ENCODE measurements at places on chromosomes 7 and 10.

DNA sequence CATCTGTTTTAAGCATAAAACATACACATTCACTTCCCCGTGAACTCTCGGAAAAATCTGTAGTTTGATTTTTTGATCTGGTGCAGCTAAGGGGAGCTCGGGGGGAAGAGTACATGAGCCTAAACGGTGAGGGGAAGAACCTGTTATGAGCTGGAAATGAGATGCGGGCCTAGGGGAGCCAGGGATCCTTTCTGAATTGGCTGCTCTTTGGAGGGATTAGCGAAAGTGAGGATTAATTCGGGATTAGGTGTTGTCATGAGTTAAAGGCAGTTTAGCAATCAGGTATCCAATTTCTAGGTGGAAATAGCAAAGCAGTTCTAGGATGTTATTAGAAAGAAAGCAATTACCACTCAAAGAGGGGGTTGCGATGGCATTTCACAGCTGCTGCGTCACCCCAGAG lies 51.1 kb upstream of the ADARB2 start:
- no peak for DNase-seq

- no peak for DNase-seq
Observed at GRCh38 chr7:133763076-133763640, 364.0 kb upstream of the LRGUK start.

DNA sequence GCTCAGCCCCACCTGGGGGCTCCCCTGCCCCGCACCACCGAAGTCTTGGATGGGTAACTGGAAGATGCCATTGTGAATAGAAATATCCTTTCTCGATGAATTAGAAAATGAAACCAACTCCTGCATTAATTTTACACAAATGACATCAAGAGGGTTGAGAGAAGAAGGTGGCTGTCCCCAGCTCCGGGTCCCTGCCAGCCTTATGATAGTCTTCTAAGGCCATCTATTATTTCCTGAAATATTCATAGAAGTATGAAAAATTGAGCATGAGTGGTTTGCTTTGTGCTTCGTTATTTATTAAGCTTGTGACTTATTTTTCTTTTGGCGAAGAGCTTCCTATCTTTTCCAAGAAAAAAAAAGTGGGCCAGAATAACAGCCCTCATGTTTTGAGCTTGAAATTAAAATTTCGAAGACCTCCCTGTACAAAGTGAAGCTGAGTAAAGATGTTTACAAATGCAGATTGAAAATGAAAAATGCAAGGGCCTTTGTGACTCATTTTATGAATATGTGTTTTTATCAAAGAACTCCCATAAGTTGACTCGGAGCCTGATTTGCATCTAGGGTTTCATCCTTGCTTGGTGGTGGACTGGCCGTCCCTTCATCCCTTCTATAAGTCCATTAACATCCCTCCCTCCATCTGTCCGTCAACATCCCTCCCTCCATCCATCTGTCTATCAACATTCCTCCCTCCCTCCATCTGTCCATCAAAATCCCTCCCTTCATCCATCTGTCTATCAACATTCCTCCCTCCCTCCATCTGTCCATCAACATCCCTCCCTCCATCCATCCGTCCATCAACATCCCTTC lies 20.5 kb upstream of the CFAP46 start:
- DNase-seq: no peak

GRCh38 chr7:1224086-1224716 lies 8.5 kb upstream of the UNCX start:
- no peak for DNase-seq

- no peak for DNase-seq
Observed at GRCh38 chr7:111741811-111742240, 179.5 kb upstream of the IMMP2L start.

DNA sequence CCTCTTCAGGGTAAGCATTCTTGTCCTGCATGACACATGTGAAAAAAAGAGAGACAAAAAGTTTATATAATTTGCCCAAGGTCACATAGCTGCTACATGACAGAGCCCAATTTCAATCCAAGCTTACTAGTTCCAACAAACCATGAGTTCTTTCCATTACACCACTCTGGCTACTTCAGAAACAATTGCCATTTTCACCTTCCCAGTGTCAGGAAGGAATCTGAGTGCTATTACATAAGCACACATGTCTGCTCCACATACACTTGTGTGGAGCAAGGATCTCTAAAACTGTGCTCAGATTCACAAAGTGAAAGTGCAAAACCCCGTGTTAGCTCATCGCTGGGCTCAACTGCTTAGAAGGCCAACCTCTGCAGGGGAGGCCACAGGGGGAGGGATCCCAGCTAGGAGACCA lies 356.2 kb upstream of the NFE2L3 start:
- DNase-seq: no peak

GRCh38 chr10:77179015-77179695 lies 458.5 kb downstream of the KCNMA1 start:
- no peak for DNase-seq

Measured in central memory CD8-positive, alpha-beta T cell (primary cell).